ENCODE measurements at places on chromosomes 13 and 19.

GRCh38 chr19:42086770-42087550 lies 11.0 kb downstream of the ZNF574 start:
- DNase-seq: no peak

GRCh38 chr13:93680329-93680728 lies 453.7 kb downstream of the GPC6 start:
- no peak for DNase-seq

GRCh38 chr19:18223860-18224524 lies 2.2 kb downstream of the PDE4C start:
- no peak for DNase-seq

DNA sequence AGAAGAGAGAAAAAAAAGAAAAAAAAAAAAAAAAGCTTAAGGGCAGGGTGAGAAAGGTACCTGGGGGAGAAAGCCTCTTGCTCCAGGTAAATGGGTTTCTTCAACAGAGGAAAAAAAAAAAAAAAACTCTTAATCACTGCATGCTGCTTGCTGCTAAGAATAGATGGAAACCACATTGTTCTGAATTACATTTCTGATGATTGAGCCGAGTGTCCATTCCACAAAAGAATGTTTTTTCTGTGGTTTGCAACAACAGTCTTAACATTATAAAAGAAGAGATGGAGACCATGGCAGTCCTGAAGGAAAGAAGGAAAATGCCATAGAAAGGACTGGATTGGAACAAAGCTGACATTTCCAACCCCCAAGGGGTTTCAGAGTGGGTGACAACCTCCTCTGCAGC lies 1312.7 kb downstream of the SLITRK1 start:
- DNase-seq: no peak

Measured in NCI-H1930 (cell line).